Osteocyte (in vitro differentiated cells): ENCODE measurements at places on chromosomes 2 and 18. TPM values are rescaled to one million over a fixed set of nuclear protein-coding genes. Genes with fewer than 3 reads are reported as not detected.

The HNRNPA3 gene
- 127 and 136 TPM in 2 replicates for total RNA-seq

The RUFY4 gene
- not detected in 2 replicates for total RNA-seq

The LYPD1 gene
- total RNA-seq = 0.18 and 0.19 TPM in 2 replicates

The NAT8 gene
- not detected in 2 replicates for total RNA-seq

- H3K27me3 ChIP-seq = no peaks in the 10 kb centered on the region
- no peak overlapping the region for H3K27ac ChIP-seq
- H3K4me1 ChIP-seq = no peaks in the 10 kb centered on the region
- no peak overlapping the region for H3K4me3 ChIP-seq
Measured at GRCh38 chr2:182163878-182164277, 178.2 kb downstream of the PPP1R1C start.

GRCh38 chr2:20015482-20016083 lies 3.1 kb upstream of the MATN3 start:
- no peak for DNase-seq
- H3K27ac ChIP-seq = no peak overlapping the region
- no peaks in the 10 kb centered on the region for H3K27me3 ChIP-seq
- peaks cover 17% of the 10 kb centered on the region for H3K4me1 ChIP-seq
